ENCODE measurements at places on chromosomes 6 and 20.

DNA sequence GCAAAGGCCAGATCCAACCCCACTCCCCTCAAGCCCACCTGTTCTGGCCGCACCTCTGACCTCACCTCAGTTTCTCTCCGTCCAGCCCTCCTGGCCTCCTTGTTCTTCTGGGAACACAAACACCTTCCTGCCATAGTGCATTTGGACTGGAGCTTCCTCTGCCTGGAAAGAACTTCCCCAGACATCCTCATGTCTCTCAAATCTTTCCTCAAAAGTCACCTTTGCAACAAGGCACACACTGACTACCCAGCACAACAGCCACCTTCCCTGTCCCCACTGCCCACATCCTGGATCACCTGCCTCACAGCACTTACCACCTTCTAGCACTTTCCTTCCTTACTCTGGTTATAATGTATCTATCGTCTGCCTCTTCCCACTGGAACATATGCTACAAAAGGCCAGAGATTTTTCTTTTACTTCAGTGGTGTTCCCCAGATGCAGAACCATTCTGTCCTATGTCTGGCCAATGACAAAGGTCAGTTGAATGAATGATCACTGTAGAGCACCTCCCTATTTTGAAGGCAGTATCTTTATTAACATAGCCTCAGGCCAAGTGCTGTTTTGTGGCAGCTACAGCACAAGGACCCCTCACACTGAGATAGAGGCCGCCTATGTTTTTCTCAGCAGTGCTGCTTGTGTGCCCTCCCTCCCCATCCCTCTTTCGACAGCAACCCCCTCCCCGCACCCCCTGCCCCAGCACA, 4.1 kb downstream of the HLA-B start:
- no peaks in the 10 kb centered on the region for H3K27me3 ChIP-seq
- H3K4me3 ChIP-seq: no peak overlapping the region
- H3K36me3 ChIP-seq: no peaks in the 10 kb centered on the region
- H3K4me1 ChIP-seq: peaks cover 15% of the 10 kb centered on the region

DNA sequence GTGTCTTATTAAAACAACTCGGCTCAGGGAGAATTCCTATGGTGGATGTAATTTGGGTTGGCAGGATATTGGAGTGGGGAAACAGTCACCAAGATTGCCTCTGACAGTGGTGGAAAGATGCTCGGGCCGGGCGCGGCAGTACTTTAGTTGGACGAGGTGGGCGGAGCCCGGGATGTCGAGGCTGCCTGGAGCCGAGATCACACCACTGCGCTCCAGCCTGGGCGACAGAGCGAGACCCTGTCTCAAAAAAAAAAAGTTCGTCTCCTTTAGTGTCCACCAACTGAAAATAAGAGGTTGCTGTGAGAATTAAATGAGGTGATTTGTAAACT, 621 bp downstream of the NOL7 start:
- H3K4me1 ChIP-seq: peaks cover 19% of the 10 kb centered on the region
- H3K27me3 ChIP-seq: no peaks in the 10 kb centered on the region
- DNase-seq: no peak
- peak overlapping the region; percentile 88 for H3K4me3 ChIP-seq
- peaks cover 25% of the 10 kb centered on the region for H3K36me3 ChIP-seq

DNA sequence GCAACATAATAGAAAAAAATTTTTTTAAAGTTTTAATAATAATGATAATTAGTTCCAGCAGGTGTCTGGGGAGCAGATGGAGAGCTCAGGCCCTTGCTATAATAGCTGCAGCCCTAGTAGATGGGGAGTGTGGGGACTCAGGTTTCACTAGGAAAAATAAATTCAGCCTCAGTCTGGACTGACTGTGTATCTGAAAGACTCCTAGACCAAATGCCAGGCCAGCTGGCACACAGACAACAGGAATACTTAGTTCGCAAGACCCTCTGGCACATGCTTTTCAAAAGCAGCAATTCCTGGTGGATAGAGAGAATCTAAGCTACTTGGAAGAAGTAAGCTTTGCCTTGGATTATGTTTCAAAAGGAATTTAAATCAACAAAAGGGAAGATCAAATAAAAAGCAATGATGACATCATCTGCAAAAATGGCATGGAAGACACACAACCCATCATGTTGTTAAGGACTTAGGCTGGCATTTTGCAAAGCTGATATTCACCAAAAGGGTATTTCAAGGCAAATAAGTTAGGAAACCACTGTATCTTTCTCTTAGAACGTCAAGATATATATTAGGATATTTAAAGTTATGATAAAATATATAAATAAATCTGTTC, 107.8 kb downstream of the RNGTT start:
- no peak overlapping the region for H3K4me3 ChIP-seq
- no peak for DNase-seq
- no peaks in the 10 kb centered on the region for H3K36me3 ChIP-seq
- H3K27me3 ChIP-seq: no peaks in the 10 kb centered on the region

DNA sequence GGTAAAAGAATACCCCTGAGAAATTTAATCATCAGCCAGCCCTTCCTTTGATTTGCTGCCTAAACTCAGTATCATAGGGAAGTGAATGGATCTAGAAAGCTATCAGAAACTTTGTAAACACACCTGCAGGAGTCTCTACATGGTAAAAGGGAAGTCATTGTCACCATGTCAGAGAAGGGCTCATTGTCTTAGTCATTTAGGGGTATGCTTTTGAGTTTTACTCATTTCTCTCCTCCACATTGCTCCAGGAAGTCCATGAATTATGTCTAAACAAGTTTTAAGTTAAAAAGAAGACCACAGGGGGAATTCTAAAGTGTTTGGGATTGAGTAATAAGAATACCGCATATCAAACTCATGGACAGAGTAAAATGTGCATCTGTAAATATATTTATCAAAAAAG, 2.5 kb downstream of the SLC17A1 start:
- no peaks in the 10 kb centered on the region for H3K36me3 ChIP-seq
- H3K4me1 ChIP-seq: no peaks in the 10 kb centered on the region
- no peaks in the 10 kb centered on the region for H3K27me3 ChIP-seq
- H3K4me3 ChIP-seq: no peak overlapping the region
- no peak for DNase-seq

GRCh38 chr6:64723327-64724058, 983.5 kb downstream of the EYS start:
- no peak overlapping the region for H3K27ac ChIP-seq
- H3K27me3 ChIP-seq: no peaks in the 10 kb centered on the region
- H3K4me1 ChIP-seq: no peaks in the 10 kb centered on the region
- no peaks in the 10 kb centered on the region for H3K36me3 ChIP-seq

GRCh38 chr20:17473659-17474058, 57.5 kb downstream of the BFSP1 start:
- H3K4me3 ChIP-seq: no peak overlapping the region
- no peaks in the 10 kb centered on the region for H3K27me3 ChIP-seq
- no peaks in the 10 kb centered on the region for H3K36me3 ChIP-seq
- DNase-seq: no peak
- H3K27ac ChIP-seq: no peak overlapping the region

DNA sequence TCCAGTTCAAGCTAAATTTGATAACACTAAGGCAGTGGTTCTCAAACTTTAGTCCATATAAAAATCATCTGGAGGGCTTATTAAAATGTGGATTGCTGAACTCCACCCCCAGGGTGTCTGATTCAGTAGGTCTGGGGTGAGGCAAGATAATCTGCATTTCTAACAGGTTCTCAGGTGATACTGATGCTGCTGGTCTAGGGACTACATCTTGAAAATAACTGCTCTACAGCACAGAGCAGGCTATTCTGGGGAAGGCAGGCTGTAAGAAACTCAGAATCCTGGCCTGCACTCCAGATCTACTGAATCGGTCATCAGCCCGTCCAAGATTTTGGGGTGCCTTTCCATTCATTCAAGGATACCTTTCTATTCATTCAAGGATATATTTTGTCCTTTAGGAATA, 11.5 kb downstream of the CALHM5 start:
- H3K4me3 ChIP-seq: no peak overlapping the region
- H3K27me3 ChIP-seq: no peaks in the 10 kb centered on the region
- no peak overlapping the region for H3K27ac ChIP-seq

- H3K36me3 ChIP-seq: no peaks in the 10 kb centered on the region
- no peaks in the 10 kb centered on the region for H3K27me3 ChIP-seq
- no peak overlapping the region for H3K4me3 ChIP-seq
Measured at GRCh38 chr6:147691446-147691845, 183.0 kb downstream of the SAMD5 start.

- H3K27me3 ChIP-seq: no peaks in the 10 kb centered on the region
- peaks cover 28% of the 10 kb centered on the region for H3K4me1 ChIP-seq
- H3K27ac ChIP-seq: peak within 1 kb of the TSS; percentile 68
- peak within 1 kb of the TSS; percentile 93 for H3K4me3 ChIP-seq
Measured at GRCh38 chr20:36235892-36236785, at the start of gene AAR2. AAR2 (plus strand) TSS chr20:36236478; CDS start chr20:36239869, 3,391 bp downstream.
